ENCODE measurements at places on chromosomes 3 and 15.

GRCh38 chr3:52351762-52352368 is 35.7 kb downstream of the DNAH1 start:
- DNase-seq = no peak

DNA sequence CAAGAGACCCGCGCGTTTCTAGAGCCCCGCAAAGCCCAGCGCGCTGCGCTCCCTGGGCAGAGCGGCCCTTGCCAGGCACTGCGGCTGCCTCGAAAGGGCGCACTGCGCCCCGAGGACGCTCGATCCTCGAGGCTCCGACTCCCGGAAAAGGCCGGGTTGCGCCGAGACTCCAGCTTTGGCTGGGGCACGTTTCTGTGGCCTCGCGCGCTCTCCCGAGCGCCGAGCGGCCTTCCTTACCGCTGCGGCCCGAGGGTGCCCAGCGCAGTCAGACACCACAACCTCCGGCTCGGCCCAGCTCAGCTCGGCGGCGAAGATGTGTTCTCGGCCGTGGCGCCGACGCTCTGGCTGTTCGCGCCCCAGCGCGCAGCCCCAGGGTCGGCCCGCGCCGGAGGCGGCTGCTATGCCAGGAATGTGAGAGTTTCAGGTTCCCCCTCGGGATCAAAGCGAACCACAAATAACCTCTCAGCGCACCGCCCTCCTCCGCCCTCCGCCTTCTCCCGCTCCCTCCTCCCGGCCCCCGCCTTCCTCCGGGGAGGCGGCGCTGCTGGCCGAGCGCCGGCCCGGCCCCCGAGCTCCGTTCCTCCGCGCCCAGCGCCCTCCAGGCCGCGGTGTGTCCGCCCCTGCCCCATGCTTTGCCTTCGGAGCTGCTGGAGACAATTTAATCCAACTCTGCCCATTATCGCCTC is at the start of gene AMOTL2:
AMOTL2 (minus strand) TSS at position 343 of the 686 bp plus-strand sequence. CDS start 3,014 bp downstream, outside the sequence.
- peak; percentile 26 for DNase-seq

GRCh38 chr3:48564667-48565066 is 1.1 kb upstream of the UCN2 start:
- no peak for DNase-seq

GRCh38 chr3:178289544-178290160 is 246.6 kb upstream of the KCNMB2 start:
- DNase-seq = no peak

DNA sequence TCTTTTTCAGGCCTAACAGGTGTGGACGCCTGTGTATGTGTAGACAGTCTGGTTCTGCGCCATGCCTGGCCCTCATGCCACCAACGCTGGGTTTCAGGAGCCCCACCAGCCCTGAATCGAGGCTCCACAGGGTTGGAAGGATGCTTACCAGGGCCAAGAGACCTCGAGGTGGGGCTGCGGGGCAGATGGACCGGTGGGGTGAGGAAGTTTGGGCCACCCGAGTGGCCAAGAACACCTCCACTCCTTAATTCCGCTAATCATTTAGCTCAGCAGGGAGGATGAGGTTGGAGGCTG is 6.0 kb upstream of the ONECUT1 start:
- no peak for DNase-seq

DNA sequence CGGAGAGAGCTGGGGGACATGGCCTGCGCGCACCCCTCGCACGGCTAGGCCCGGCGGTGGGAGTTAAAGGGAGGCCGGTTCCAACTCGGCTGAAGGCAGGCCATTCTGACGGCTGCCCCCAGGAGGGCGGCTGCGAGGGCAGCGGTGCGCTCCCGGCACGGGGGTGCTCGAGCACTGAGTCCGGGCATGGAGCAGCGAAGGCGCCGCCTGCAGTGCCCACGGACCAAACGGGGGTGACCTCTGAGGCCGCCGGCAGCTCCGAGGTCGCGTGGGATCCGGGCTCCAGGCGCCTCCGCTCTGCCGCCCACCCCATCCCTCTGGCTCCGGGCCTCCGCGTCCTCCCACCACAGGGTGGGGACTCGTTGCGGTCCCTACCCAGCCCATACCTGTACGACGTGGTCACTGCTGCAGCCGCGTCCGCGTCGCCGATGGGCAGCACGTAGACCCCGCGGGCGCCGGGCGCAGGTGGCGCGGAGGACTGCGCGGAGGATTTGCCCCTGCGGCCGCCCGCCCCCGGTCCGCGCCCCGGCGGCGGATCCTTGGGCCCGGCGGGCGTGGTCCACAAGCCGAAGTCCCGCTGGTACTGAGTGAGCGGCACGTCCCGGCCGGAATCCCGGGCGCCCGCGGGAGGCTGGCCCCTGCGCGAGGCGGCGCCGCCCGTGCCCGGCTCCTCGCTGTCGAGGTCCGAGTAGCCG is 469 bp downstream of the MAP6D1 start:
- DNase-seq = no peak

DNA sequence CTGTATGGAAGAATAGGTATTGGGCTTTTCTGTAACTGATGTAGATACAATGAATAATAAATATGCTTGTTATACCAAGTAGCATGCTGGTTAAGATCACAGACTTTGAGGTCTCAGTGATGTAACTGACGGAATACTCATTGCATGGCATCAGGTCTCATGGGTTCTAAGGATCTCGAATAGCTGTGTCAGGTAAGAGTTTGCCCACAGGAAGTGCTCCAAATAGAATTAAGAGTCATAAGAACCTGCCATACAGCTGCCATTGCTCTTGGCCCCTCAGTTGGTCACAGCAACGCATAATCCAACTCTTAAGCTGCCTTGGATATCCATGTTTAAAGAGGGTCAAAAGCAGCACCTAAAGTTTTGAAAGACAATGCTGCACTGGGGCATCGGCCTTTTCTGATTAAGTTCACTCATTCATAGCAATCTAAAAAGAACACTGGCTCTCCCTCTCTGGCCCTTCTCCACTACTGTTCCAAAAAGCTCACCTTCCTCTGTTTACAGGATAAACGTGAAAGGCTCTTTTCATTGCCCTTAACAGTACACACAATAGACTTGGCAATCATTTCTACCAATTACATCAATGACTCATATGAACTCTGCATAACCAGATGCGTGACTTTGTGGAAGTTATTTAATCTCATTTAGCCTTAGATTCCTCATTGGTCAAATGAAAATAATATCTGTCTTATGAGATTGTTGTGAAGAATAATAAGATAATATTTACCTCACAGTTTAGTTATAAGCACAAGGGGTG is 74.6 kb downstream of the ZBTB20 start:
- no peak for DNase-seq

DNA sequence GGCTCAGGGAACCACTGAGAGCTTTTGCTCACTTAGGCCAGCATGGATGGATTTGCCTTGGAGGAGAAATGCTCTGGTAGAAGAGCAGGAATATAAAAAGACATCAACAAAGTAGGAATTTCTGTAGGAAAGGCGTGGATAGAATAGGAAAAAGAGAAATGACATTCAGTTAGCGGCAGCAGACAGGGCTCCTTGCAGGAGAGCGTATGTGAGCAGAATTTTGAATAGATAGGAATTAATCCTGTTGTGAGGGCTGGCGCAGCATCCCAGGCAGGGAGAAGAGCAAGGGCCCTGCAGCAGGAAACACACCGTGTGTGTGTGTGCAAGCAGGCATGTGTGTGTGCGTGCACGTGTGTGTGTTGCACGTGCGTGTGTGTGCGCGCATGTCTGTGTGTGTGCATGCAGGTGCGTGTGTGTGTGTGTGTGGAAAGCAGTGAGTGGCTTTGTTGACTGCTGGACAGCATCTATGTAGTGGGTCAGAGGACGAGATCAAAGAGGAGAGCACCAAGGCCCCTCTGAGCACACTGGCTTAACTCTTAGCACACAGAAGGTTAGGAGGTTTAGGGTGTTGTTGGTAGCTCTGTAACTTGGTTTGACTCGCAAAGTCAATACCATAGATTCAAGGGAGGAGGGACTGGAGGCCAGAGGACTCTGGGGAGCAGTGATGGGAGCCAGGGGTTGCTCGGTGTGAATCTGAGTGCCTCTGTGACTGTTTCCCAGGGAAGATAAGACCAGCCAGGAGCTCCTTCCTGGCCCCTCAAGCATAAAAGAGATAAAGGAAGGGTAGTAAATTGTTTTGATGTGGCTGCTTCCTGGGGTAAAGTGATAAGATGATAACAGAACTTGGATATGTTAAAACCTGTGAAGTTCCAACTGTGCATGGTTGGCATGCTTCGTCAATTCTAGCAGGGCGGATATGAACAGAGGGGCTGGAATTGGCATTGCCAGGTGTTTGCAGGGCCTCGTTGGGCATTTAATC is 639.5 kb downstream of the NR2F2 start:
- DNase-seq = no peak

GRCh38 chr15:74384566-74384880 is 17.1 kb upstream of the CYP11A1 start:
- DNase-seq = no peak

DNA sequence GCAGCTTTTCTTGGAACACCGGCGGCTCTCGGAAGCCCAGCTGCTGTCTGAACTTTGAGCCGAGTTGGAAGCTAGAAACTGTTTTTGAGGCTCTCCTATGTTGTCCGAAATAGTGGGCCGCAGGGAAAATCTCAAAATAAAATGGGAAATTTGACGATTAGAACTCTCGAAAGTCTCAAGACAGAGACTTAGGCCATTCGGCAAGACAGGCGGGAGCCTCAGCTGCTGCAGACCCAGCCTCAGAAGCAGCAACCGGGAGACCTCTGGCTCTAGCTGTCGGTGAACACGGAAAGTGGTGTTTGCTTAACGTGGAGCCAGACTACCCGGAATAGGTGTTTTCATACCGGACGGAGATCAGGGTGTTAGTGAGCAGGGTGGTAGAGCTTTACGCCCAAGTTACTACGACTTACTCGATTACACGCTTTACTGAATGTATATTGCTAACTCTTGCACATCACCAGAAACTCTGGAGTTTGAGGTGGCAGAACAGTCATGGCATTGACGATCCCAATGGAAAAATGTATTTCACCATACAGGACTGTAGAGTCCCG is 357 bp upstream of the MAN2C1 start:
- DNase-seq = no peak

GRCh38 chr3:157335233-157336076 is 101.2 kb upstream of the PTX3 start:
- no peak for DNase-seq

GRCh38 chr3:15858547-15859506 is 61.0 kb upstream of the ANKRD28 start:
- peak; percentile 88 for DNase-seq

Measured in GM06990 (cell line).